ENCODE measurements at places on chromosomes 5 and 9. TPM values are rescaled to one million over a fixed set of nuclear protein-coding genes. Genes with fewer than 3 reads are reported as not detected.

The CXXC5 gene
- 20.5 TPM for total RNA-seq

The PRELID2 gene
- 1.2 TPM for total RNA-seq

The DAB2IP gene
- 9.3 TPM for total RNA-seq

The CAVIN4 gene
- total RNA-seq: 1.9 TPM

The PCDHB2 gene
- under 0.01 TPM for total RNA-seq

The AIF1L gene
- total RNA-seq: 0.08 TPM

The CTNNAL1 gene
- 48.1 TPM for total RNA-seq

The TAL2 gene
- total RNA-seq: not detected

The PCDHGA10 gene
- 11.8 TPM for total RNA-seq

The TOR4A gene
- 38.1 TPM for total RNA-seq

The LCP2 gene
- under 0.01 TPM for total RNA-seq

The PALM2AKAP2 gene
- 11.9 TPM for total RNA-seq

The SV2C gene
- total RNA-seq: not detected

The PCDHGA7 gene
- 0.65 TPM for total RNA-seq

The EGR1 gene
- 66.9 TPM for total RNA-seq

Measured in epithelial cell of alveolus of lung (primary cell).